ENCODE measurements at places on chromosomes 13 and 19. TPM values are rescaled to one million over a fixed set of nuclear protein-coding genes. Genes with fewer than 3 reads are reported as not detected.

DNA sequence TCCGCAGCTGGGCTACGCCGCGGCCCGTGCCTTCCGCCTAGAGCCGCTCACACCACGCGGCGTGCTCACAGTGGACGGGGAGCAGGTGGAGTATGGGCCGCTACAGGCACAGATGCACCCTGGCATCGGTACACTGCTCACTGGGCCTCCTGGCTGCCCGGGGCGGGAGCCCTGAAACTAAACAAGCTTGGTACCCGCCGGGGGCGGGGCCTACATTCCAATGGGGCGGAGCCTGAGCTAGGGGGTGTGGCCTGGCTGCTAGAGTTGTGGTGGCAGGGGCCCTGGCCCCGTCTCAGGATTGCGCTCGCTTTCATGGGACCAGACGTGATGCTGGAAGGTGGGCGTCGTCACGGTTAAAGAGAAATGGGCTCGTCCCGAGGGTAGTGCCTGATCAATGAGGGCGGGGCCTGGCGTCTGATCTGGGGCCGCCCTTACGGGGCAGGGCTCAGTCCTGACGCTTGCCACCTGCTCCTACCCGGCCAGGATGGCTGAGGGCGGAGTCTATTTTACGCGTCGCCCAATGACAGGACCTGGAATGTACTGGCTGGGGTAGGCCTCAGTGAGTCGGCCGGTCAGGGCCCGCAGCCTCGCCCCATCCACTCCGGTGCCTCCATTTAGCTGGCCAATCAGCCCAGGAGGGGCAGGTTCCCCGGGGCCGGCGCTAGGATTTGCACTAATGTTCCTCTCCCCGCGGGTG lies 7.4 kb downstream of the DBP start:
- no peak for DNase-seq

- no peak for DNase-seq
Observed at GRCh38 chr19:2096034-2096479, at the start of gene MOB3A. Gene MOB3A, minus strand, starts transcription at chr19:2096326. Its CDS starts 17,766 bp downstream, at chr19:2078560.

GRCh38 chr13:113769106-113769505 lies 10.1 kb downstream of the TMEM255B start:
- DNase-seq, result no peak

DNA sequence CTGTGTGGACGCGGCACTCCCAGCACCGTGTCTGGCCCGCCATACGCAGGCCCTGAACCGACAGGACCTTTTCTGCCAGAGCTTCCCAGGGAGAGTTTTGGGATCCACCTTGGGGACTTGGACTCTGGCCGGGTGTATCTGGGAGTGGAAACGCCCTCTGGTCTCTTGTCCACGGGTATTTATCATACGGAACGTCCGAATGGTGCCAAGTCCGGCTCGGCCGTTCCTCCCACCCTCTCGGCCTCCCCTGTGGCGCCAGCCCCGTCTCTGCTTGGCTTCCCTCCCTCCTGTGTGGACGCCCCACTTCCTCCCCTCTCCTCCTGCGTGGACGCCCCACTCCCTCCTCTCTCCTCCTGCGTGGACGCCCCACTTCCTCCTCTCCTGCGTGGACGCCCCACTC lies 12.1 kb downstream of the HCN2 start:
- no peak for DNase-seq

CEACAM19 gene
- 7.4 TPM for total RNA-seq

FUT3 gene
- total RNA-seq, result not detected

GRCh38 chr13:36907821-36908220 lies 12.2 kb downstream of the SMAD9 start:
- no peak for DNase-seq

SPACA6 gene
- total RNA-seq, result 36.9 TPM

DNA sequence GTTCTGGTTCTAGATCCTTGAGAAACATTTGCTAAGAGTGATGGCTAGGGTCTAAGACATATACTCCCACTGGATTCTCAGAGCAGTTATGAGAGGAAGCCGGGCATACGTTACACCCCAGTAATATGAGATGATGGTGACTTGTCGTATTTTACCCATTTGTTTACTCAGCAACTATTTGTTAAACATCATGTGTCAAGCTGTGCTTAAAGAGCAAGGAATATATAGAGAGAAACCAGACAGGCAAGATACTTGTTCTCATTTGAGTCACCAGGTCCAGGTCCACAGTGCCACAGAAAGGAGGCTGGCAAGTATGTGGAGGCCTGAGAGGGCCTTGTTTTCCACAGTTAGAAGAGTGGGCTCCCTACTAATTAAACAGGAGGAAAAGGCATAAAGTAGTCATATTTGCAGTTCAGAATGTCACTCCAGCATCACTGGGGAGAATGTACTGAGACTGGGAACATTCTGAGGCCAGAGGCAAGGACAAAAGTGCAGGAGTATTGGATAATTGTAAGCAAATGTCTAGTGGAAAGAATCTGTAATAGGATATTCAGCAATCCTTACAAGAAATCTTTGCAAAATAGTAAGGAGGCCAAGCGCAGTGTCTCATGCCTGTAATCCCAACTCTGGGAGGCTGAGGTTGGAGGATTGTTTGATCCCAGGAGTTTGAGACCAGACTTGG lies 142.2 kb downstream of the IRS2 start:
- no peak for DNase-seq

DNA sequence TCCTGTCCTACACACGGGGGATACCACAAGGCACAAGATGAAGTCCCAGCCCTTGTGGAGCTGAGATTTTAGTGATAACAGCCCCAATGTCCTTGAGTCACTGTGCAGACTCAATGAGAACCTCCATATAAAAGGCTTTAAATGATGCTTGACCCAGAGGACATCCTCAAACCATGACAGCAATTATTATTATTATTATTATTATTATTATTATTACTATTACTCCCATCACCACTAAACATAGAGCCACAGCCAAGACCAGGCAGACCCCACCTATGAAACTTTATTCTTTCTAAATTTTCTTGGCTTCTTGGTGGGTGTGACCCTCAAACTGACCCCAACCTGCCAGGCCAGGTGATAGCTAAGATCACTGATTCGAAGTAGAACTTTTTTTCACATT lies 11.1 kb downstream of the C19orf47 start:
- DNase-seq, result no peak

CSNK1G2 gene
- 72.2 TPM for total RNA-seq

IRGC gene
- total RNA-seq, result not detected

DNA sequence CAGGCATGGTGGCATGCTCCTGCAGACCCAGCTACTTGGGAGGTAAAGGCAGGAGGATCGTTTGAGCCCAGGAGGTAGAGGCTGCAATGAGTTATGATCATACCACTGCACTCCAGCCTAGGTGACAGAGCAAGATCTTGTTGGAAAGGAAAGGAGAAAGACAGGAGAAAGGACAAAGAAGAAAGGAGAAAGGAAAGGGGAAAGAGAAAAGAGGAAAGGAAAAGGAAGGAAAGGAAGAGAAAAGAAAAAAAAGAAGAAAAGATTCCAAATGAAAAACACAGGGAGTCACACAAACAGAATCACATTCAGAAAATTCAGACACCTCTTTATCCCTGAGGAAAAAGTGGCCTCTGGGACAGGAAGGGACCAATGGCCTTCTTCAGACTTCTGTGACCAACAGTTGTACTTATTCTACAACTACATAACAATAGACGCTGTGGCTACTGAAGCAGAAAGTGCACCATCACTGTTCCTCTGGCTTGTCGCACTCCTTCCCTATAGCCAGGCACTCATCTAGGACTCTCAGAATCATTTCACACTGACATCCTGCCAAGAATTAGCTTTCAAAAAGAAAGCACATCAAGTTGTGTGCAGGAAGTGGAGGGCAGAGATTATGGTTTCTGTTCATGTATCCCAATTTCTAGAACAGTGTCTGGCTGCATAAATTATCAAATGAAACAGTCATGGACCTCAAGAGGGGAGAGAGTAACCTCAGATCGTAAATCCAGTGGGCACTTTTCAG lies 5.9 kb downstream of the MTMR6 start:
- no peak for DNase-seq

FBXO46 gene
- 16.0 TPM for total RNA-seq

CYP4F3 gene
- not detected for total RNA-seq

DNA sequence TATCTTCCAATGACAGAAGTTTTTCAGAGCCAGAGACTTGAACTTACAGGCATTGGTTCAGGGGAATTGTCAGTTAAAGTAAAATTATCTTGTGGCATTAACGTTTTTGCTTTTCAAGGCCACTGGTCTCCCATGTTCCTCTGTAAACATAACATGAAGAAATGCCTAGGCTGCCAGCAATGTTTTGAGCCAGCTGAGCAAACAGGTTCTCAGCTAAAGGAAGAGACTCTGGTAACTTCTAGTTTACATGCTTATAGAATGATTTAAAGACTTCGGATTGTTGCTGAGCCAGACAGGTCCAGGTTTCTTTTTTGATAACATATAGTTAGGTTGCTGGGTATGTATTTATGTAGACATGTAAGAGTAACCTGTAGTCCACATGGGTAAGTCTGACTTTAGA lies 35.7 kb downstream of the ZNF493 start:
- DNase-seq, result no peak

- DNase-seq, result no peak
Observed at GRCh38 chr13:65932587-65933239, 1297.4 kb downstream of the PCDH9 start.

DNA sequence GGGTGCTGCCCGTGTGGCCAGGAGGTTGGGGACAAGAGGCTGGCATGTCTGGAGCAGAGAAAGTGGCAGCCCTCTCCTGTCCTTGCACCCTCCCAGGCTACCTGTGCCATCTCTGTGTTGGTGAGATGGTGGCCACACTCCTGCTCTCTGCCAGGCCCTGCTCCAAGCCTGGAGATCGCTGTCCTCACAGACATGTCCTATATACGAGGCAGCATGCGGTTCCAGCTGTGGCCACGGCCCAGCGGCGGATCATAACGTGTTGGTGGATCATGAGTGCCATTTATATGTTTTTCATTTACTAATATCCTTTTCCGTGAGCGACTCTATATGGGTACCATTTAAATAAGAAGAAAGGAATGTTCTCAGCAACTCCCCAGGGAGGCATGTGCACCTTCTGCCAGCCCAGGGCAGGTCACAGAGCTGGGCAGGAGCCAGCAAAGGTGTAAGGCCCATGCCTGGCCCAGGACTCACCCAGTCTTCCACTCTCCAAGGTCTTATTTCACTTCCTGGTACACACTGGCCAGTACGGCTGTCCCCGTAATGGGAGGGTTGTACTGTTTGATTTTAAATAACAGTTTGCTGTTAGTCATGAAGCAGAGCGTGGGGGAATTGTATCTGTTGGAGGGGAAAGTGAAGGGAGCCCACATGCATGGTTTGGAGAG lies 47.2 kb upstream of the LDLR start:
- DNase-seq, result no peak

- DNase-seq, result no peak
Observed at GRCh38 chr13:66577358-66577757, 652.8 kb downstream of the PCDH9 start.

GRCh38 chr19:8697671-8698432 lies 743 bp downstream of the ACTL9 start:
- DNase-seq, result peak; percentile 86

- no peak for DNase-seq
Observed at GRCh38 chr19:29724102-29724641, 9.1 kb upstream of the C19orf12 start.

DNA sequence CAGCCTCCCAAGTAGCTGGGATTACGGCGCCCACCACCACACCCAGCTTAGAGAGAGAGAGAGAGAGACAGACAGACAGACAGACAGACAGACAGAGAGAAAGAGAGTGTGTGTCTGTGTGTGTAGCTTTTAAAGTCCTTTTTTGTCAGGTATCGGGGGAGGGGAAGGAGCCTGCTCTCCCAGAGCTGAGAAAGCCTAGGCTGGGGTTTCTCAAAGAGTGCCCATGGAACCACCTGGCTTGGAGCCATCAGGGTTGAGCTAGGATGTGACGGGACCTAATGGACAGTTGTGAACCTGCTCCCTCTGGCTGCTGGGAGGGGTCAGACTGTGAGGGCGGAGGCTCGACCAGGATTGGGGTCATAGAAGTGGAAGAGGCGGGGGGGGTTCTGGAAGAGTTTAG lies 16.6 kb downstream of the RFX1 start:
- DNase-seq, result no peak

DNA sequence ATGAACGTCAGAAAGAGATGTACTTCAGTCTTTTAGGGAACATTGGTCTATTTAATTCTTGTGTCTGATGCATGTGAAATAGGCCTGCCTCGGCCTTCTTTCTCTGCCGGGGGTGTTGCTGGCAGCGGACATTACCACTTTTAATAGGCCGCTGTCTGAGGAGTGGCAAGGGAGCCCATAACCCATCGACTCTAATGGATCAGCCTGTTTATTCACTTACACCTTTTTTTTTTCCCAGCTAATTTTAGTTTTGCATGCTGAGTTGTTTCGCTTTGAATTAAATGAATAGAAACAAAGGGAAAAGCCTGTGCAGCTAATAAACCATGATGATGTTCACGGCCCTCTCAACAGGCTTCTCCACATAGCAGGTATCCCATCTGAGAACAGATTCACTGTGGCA lies 78.4 kb downstream of the KCTD15 start:
- peak; percentile 36 for DNase-seq

GRCh38 chr19:7618348-7618747 lies 11.0 kb downstream of the XAB2 start:
- DNase-seq, result no peak

DNA sequence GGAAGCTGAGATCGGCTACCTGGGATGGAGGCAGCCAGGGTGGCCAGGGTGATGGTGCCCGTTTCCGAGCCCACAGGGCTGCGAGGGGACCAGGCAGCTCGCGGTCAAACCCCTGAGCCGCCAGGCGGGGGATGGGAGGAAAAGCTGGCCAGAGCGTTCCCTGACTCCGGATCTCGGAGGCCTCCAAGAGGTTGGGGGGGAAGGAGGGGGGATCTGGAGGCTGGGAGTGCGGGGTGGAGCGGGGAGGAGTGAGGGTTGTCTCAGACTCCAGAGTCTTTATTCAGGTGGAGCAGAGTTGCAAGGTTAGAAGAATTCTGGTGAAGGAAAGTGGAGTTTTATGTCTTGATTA lies 1.1 kb downstream of the CACNG7 start:
- no peak for DNase-seq

KIR3DL3 gene
- total RNA-seq, result not detected
